Caki2 (cell line): ENCODE measurements at places on chromosomes 5 and 9.

DNA sequence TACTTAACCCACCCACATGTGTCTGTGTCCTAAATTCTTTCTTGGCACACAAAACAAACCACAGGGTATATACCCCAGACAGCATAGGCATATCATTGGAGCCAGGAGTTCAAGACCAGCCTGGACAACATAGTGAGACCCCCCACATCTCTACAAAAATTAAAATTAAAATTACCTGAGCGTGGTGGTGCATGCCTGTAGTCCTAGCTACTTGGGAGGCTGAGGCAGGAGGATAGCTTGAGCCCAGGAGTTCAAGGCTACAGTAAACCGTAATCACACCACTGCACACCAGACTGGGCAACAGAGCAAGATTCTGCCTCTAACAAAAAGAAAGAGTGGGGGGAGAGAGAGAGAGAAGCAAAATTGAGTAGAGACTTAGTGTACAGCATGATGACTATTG is 4.6 kb upstream of the AGTPBP1 start:
- DNase-seq: no peak

GRCh38 chr9:20307621-20308020 is 314.7 kb downstream of the MLLT3 start:
- DNase-seq: no peak

GRCh38 chr9:100525563-100525962 is 52.3 kb upstream of the CAVIN4 start:
- no peak for DNase-seq

- no peak for DNase-seq
These were observed 5.1 kb upstream of the CLINT1 start for GRCh38 chr5:157864067-157864466.

DNA sequence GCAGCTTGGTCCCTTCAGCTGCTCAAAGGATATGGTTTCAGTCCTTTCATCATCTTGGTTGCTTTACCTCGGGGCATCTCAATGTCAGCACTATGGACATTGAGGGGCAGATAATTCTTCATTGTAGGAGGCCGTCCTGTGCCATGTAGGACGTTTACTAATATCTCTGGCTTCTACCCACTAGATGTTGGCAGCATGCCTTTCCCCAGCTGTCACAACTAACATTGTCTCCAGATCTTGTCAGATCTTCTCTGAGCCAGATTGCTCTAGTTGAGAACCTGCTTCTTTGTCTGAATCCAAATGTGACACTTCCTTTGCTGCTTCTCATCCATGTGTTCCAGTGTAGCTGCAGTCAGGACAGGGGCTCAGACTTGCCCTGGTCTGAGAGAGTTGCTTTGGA is 10.3 kb downstream of the PTPA start:
- no peak for DNase-seq

DNA sequence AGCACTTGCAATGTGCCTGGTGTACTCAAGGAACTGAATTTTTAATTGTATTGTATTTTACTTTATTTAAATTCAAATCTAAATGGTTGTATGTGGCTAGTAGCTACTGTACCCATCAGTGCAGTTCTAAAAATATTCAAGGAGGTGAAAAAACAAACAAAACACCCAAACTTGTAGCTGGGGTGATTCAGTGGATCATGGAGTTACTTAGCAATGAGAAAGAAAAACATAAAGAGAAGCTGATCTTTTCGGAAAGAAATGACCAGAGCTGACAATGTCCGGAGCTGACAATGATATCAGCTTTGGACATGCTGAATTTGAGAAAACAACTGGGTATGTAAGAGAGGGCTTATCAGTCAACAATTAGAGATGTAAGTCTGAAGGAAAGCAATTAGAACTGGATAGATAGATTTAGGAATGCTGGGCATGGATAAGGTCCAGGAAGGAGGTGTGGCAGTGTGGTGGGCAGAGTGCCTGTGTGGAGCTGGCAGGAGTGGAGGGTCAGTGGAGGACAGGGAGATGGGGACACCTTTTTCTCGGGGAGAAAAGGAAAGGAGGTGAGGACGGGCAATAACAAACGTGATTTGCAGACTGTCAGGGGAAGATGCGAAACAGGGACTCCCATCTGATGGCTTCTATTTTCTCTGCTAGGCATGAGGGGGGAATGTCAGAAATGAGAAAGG is 113.2 kb downstream of the DCP2 start:
- DNase-seq: no peak

DNA sequence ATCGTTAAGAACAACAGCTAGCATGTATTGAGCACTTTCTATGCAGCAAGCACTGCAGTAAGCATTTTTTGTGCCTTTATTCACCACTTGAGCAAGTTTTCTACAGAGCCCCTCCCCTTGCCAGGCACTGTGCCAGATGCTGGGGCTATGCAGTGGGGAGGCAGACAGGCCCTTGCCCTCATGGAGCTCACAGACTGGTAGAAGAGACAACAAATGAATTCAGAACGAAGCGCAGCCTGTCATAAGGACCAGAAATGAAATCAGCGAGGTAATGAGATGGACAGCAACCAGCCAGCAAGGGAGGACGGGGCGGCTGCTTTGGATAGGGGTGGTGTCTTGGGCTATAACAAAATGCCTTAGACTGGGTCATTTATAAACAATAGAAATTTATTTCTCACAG is 68.8 kb downstream of the C9orf50 start:
- DNase-seq: no peak

DNA sequence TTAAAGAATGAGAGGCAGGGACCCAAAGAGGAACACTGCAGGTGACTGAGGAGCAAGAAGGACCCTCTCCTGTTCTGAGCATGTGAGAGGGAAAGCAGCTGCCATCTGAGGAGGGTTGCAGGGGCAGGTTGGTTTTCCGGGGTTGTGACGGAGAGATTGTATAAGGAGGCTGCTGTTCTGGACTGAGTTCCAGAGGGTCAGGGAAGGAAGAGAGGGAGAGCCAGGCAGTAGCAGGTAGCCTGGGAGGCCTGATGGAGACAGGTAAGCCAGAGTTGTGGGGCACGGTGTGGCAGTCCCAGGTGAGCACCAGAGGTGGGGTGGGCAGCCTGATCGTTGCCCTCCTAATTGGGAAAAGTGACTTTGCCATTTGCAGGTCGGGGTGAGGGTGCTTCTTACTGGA is 9.8 kb downstream of the CCT5 start:
- DNase-seq: no peak

DNA sequence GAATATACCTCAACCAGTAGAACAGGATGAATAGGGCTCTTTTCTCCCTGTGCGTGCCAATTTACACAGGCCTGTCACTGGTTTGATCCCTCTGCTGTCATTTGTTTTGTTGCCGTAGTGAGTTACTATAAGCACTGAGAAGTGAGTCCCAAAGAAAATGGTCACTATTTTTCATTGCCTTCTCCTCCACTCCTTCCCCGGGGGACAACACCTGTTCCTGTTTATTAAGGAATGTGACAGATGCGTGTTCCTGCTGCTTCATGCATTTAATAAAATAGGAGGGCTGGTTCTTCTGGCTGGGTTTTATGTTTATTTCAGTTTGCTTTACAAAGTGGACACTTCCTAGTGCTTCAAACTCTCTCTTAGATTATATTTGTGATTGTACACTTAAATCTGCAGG is 6.4 kb downstream of the THBS4 start:
- no peak for DNase-seq

- no peak for DNase-seq
These were observed 1.1 kb upstream of the GABRP start for GRCh38 chr5:170782438-170782837.

GRCh38 chr9:84079994-84080393 is 99.4 kb downstream of the RMI1 start:
- no peak for DNase-seq

DNA sequence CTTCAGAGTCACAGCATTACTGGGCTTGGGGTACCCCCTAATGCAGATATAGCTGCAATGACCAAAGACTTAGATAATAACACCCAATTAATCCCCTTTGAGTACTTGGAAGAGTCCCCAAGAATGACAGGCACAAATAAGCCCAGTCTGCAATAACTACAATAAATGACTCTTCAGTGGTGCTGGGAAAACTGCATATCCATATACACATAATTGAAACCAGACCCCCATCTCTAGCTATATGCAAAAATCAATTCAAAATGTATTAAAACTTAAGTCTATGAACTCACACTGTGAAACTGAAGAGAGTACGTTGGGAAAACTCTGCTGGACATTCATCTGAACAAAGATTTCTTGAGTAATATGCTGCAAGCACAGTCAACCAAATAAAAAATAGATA is 422.5 kb downstream of the CDH18 start:
- no peak for DNase-seq

DNA sequence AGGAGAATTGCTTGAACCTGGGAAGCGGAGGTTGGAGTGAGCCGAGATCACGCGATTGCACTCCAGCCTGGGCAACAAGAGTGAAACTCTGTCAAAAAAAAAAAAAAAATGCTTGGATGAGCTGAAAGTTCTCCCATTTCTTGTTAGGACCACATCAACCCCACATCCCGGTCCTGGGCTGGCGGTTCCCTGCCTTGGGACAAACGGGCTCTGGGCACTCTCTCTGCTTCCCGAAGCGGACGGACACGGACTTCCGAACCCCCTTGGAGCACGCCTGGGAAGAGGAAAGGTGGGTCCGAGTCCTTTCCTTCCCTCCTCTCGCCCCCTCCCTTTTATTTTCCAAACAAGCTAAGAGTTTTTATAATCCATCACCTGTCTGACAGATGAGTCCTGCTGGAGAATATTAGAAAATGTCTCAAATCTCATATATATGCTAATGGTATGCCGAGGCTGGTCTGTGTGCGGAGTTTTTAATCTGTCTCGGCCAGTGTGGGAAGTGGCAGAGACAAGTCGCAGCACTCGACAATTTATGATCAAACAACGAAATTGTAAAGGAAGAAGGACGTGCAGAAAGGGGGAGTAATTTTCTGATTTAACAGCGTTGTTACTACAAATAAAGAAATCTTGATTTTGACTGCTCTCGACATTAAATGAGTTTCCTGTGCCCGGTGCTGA is 257.9 kb upstream of the IRX4 start:
- no peak for DNase-seq

GRCh38 chr5:169103586-169104181 is 197.3 kb downstream of the SLIT3 start:
- DNase-seq: no peak

DNA sequence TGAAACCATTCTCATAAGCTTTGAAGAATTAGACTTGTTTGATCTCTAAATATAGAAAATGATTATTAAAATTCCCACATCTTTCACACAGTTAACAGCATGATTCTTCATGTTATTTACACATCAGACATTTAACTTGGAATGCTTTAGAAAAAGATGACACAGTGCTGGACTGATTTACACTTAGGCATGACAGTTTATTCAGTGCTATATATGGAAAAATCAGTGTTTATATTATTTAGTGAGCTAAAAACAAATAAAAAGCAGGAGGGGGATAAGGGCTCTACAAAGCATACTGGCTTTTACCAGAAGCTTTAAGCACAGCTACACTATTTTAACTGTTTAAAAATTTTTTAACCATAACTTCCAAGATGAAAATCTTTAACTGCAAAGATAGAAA is 30.0 kb downstream of the CDC37L1 start:
- no peak for DNase-seq

DNA sequence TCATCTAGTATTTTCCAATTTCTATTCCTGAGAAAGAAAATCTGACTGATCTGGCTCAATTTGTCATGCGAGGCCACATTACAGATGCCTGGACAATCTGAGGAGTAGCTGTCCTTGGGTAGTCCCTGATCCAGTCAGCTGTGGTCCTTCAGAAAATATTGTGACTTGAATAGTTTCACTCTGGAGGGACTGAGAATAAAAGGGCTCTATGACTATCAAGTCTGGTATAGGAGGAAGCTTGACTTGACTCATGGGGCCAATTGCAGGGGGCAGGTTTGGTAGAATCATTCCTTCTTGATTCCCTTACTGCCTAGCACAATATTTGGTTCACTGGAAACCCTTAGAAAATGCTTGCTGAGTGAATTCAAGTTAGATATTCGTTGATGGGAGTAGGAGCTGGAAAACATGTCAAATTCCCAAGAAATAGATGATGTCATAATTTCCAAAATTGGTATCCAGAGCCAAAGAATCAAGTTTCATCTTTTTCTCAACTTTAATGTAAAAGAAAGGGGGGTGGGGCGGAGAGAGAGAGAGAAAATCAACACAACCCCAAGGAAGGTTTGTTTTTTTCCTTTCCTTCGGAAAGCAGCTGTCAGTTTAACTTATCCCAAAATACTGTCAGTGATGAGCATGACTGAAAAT is 32.4 kb upstream of the STX17 start:
- no peak for DNase-seq

- no peak for DNase-seq
These were observed 64.7 kb downstream of the GDA start for GRCh38 chr9:72213906-72214305.

DNA sequence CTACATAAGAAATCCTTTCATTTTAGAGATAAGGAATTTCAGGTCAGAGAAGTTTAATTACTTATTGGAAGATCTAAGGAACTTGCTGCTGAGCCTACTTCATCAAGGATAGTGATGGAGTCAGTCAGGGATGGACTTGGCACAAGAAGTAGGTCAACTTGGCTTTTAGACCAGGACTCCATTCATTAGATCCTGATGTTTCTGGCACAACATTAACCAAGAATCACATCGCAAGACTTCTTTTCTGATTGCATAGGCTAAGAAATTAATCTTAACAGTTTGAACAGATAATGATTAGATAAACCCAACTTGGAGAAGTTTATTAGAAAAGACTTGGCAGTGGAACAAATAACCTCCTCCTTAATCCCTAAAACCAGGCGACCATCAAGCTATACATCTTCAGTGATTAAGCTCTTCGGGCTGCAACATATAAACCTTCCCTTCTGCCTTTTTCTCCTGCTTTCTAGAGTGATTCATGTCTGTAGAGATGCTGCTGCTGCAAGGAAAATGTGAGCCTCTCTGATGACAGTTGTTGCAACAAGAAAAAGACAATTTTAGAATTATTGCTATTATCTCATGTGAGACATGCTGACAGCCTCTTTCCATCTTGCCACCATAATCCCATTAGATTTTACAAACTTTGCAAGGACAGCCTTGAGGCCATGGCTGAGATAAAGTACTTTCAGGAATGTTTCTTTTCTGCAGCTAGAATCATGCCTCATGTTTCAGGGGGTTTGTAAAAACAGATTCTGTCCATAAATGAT is 207.9 kb upstream of the SLC27A6 start:
- no peak for DNase-seq

DNA sequence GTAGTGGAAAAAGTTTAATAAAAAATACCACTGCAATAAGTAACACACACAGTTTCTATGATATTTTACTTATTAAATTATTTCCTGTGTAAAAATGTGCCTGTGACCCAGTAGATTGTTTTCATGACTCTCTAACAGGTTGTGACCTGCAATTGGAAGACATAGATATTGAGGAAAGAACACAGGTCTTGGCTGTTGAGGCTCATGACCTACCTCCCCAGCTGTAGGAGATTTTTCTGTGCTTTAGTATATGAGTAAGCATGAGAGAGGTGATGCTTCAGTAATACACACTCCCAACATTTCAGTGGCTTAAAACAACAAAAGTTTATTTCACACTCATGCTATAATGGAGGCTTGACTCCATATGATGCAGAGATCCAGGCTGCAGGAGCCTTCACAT is 47.3 kb upstream of the TNC start:
- no peak for DNase-seq

- DNase-seq: no peak
These were observed 4.5 kb downstream of the DAP start for GRCh38 chr5:10756549-10756948.

- DNase-seq: no peak
These were observed 3.3 kb downstream of the ANKRD33B start for GRCh38 chr5:10567121-10567591.
